ENCODE measurements at places on chromosomes 3 and 15. TPM values are rescaled to one million over a fixed set of nuclear protein-coding genes. Genes with fewer than 3 reads are reported as not detected.

- peak; percentile 58 for DNase-seq
Observed at GRCh38 chr15:56244038-56244810, 545 bp upstream of the RFX7 start.

GRCh38 chr15:69543681-69544364 is 91.2 kb downstream of the RPLP1 start:
- DNase-seq: no peak

DNA sequence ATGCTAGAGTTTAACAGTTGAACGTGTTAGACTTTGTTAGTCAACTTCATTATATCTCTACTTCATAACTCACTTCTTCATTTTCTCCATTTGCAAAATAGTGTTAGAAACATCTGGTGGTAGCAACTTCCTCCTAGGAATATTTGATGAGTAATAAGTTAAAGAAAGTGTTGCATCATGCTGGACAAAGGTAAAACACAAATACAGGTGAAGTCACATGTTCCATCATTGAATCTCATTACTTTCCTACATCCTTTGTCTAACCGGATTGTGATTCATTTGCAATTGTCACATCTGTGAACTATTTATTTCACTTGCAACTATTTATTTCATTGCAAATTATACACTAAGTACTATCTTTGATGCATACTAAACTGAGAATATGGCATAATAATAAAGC is 186.5 kb downstream of the TUSC7 start:
- DNase-seq: no peak

GRCh38 chr3:111863942-111864694 is 5.1 kb downstream of the PHLDB2 start:
- no peak for DNase-seq

DNA sequence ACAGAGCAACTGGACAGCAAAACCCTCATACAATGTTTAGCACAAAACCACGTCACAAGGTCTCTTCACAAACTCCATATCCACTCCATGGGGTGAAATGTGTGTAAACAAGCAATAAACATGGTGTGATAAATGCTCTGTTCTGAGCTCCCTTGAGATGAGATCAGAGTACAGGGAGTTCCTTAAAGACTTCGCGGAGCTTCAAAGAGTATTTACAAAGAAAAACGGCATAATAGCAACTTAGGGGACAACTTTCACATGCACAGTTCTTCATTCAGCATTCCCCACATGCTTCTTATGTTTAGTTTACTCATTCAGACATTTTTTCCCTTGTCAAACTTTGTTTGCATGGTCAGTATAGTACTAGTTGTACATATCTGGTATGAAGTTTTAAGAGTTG is 52.5 kb upstream of the SUCLG2 start:
- no peak for DNase-seq

DNA sequence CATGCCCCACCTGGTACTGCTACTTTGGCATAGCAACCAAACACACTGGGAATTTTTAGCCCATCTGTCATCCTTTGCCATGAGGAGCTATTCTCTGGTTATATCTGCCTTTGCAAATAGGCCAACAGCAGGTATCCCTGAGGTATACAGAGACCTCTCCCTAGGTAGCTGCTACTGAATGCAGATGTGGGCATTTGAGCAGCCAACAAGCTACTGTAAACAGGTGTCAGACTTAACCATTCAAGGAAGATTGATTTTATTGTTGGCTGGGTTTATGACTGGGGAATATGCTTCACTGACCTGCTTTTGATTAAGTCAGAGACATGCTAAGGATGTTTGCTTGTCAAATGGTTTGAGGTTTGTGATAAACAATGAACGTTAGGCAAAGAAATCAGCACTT is 183.2 kb downstream of the OXSM start:
- no peak for DNase-seq

- no peak for DNase-seq
Observed at GRCh38 chr15:31359702-31360111, 33.1 kb downstream of the KLF13 start.

GRCh38 chr3:126014252-126014651 is 45.3 kb downstream of the ROPN1B start:
- DNase-seq: no peak

DNA sequence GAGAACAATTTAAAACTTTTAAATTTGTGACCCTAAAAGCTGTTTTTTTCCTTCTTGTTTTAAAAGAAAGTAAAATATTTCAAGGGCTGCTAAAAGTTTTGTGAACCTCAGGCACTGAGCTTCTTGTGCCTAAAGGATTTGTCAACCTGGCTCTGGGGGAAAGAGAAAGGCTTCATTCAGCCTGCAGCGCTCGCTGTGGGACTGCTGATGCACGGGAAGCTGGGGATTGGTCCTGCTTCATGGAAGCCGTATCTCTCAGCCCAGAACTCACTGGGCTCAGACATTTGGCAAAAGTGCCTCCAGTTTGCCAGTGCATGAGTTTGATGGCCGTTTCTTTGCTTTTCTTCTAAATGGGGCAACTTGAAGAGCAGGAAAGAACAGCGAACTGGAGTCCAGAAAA is 30.8 kb downstream of the TPRG1 start:
- no peak for DNase-seq

DNA sequence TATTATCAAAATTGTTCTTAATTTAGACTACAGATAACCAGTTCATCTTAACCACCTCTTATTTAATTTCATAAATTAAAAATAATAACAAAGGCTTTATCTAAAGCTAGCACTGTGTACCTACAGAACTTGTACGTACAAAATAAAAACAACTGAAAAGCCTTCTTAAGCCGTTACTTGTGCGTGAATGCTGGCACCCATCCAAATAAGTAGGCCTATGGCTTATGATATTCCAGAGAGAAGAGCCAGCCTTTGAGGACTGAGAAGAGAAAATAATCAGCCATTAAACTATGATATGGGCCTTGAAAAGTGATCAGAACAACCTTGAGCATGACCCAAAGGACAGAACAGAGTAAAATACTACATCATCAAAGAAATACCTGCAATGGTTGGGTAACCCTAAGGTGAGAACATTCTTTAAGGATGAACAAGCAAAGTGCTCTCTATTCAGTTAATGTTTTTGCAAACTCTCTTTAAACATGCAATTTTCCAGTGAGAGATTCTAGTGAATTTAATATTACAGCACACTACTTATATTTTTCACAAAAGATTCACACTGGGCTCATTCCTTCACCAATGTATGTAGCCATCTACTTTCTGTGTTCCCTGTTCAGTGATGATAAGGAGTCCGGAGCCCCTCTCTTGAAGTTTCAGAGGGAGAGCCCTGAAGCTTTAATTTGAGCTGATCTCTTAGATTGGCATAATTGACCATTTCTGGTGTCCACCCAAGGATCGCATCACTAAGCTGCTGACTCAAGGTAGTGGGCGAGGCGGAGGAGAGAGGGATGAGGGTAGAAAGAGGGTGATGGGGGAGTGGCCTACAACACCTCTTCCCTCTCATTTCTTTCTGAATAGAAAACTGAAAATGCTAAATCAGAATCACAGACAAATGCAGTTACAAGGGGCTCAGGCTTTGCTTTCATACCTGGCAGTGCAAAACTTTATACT is 7.7 kb upstream of the ACTC1 start:
- DNase-seq: no peak

- peak; percentile 54 for DNase-seq
Observed at GRCh38 chr3:171026597-171027293, at the start of gene SLC2A2. Gene SLC2A2 (minus strand): TSS chr3:171026720. CDS start chr3:171026670, 50 bp downstream.

DNA sequence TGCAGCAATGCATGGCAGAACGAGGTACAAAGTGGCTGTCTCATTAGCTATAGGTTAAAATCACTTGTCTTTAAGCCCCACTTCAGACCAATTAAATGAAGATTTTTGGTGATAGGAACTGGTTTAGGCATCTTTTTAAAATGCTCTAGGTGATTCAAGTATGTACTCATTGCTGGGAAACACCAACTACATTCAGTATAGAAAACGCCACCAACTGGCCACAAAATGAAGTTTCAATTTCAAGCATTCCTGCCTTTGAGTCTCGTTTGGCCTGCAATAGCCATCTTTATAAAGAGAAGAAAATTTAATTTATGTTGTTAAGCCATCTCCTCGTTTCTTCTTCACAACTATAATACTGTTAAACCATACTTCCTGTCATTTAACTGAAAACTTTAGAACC is 587.9 kb downstream of the GBE1 start:
- no peak for DNase-seq

GRCh38 chr3:63135367-63135766 is 142.7 kb upstream of the SYNPR start:
- DNase-seq: no peak

DNA sequence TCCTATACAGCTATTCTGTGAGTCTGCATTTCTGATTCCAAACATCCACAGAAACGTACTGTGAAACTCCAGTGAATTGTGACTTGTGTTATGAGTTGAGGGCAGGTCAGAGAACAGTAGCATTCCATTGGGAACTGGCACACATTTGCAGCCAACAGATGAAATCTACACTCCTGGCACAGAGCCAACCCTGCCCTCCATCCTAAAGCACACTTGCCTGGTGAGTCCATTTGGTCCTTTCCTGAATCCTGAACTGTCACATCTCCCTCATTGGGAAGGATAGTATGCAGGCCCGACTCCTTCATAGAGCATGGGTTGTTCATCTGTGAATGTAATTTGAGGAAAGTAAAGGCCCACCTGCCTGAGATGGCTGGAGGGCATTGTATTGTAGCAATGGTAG is 314.3 kb upstream of the RASGRP1 start:
- no peak for DNase-seq

GRCh38 chr15:98850961-98851572 is 156.5 kb downstream of the PGPEP1L start:
- peak; percentile 87 for DNase-seq

DNA sequence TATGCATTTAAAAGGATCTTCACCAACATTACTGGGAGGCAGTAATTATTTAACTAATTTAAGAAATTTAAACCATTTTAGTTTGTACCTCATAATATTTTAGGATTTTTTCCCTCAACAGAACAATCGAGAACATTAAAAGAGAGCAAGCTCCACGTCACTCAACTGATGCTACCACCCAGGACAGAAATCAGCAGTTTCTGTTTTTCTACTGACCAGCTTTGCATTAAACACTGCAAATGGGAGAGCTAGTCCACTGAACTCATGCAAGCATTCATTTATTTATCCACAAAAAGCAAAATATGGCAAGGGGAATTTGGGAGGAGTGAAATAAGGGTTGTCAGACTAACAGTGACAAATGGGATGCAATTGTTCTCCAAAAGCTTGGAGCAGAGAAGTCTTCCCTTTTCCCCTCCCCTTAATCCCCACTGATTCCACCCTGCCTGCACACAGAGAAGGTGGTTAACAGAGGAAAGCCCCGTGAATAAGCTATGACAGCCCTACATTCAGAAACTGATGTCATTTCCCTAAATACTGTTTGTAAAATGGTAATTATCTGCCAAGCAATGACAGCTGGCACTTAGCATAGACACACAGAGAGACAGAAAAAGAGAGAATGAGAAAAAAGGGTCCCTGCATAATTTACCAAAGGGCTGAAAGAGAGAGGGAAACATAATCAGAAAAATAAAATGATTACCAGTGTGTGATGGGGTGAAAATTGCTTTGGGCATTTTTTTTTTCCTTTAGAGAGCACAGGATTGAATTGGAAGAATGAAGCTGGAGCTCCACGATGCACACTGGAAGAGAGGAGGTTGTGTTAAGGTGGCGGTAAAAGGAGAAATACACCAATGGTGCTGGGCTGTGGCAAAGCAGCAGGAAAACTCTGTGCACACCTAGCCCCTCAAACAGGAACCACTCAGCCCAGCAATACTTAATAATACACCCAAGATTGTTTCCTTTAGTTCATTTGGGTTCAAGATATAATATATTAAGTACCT is 777.4 kb downstream of the TUSC7 start:
- DNase-seq: no peak

- DNase-seq: peak; percentile 15
Observed at GRCh38 chr3:8767667-8768363, 1.6 kb downstream of the OXTR start.

- DNase-seq: peak; percentile 74
Observed at GRCh38 chr3:51099794-51100535, 285.1 kb upstream of the MANF start.

DNA sequence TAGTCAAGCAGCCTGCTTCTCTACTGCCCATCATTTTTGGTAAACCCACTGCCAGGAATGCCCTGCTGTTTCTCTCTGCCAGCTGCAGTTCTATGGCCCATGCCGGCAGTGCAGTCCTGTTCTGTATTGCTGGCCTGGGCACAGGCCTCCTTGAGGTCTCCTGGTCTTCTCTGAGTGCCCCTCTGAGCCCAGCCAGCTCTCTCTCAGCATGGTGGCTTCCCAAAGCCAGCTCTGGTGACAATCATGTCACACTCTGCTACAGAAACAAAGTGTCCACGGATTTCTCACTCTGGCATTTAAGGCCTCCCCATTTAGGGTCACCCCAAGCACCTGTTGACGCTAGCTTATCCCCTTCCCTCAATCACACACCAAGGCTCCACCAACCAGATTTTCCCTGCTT is 24.5 kb downstream of the SRPRB start:
- no peak for DNase-seq

- no peak for DNase-seq
Observed at GRCh38 chr3:58029842-58030584, 21.8 kb downstream of the FLNB start.

DNA sequence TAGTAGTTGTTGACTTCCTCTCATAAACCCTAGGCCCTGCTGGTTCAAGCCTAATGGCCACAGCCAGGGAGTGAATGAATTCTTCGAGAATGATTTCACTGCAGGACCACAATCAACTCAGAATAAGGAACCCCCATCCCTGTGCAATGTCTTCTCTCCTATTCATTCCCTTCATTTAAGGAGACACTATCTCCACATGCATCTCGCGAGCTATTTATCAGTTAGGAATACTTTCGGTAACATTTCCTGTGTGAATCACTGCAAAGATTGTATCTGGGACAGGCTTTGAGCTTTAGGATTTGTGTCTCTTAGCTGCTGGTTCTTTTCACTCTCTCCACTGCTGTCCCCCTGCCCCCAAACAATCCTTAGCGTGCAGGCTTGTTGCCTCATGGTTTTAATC is 94.4 kb downstream of the MYLK start:
- no peak for DNase-seq

GRCh38 chr3:158443632-158444031 is 127.4 kb upstream of the MLF1 start:
- no peak for DNase-seq

DNA sequence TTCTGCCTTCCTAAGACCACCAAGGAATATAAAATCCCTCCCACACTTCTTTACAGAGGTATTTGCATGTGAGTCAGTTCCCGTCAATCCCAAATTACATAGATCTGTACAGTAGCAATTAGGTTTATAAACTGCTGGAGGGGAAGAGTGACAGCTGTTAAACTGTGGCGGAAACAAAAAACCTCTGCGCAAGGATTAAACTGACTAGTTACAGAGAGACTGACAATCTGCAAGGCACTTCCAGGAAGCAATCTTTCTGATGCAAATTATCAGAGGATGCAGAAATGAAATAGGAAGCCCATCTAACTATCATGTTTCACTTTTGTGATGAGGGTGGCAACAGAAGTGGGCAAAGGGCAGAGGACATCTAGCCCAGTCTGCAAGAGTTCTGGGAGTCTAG is 150.4 kb downstream of the RTP4 start:
- DNase-seq: no peak

The CNTN3 gene
- not detected for total RNA-seq

The PPP1R14D gene
- 0.51 TPM for total RNA-seq

The GASK1A gene
- 1.6 TPM for total RNA-seq

The ZNF619 gene
- 8.4 TPM for total RNA-seq

The ROBO2 gene
- not detected for total RNA-seq

The APBA2 gene
- not detected for total RNA-seq

The ACTC1 gene
- not detected for total RNA-seq

The INSYN1 gene
- total RNA-seq: not detected

The HES1 gene
- 141 TPM for total RNA-seq

The PARP15 gene
- total RNA-seq: 3.4 TPM

The EID1 gene
- 74.3 TPM for total RNA-seq

The PPP4R2 gene
- total RNA-seq: 89.0 TPM

The ISLR gene
- not detected for total RNA-seq

The SPTSSB gene
- 8.1 TPM for total RNA-seq

The RNF168 gene
- total RNA-seq: 26.4 TPM

The TRH gene
- not detected for total RNA-seq
